ENCODE measurements at places on chromosomes 6 and 20.

GRCh38 chr6:135266675-135267074 is 85.6 kb downstream of the MYB start:
- no peak for DNase-seq

- DNase-seq, result no peak
These were observed 59.1 kb upstream of the NT5E start for GRCh38 chr6:85390775-85391174.

- no peak for DNase-seq
These were observed 46.2 kb upstream of the EEF1A1 start for GRCh38 chr6:73566954-73567591.

DNA sequence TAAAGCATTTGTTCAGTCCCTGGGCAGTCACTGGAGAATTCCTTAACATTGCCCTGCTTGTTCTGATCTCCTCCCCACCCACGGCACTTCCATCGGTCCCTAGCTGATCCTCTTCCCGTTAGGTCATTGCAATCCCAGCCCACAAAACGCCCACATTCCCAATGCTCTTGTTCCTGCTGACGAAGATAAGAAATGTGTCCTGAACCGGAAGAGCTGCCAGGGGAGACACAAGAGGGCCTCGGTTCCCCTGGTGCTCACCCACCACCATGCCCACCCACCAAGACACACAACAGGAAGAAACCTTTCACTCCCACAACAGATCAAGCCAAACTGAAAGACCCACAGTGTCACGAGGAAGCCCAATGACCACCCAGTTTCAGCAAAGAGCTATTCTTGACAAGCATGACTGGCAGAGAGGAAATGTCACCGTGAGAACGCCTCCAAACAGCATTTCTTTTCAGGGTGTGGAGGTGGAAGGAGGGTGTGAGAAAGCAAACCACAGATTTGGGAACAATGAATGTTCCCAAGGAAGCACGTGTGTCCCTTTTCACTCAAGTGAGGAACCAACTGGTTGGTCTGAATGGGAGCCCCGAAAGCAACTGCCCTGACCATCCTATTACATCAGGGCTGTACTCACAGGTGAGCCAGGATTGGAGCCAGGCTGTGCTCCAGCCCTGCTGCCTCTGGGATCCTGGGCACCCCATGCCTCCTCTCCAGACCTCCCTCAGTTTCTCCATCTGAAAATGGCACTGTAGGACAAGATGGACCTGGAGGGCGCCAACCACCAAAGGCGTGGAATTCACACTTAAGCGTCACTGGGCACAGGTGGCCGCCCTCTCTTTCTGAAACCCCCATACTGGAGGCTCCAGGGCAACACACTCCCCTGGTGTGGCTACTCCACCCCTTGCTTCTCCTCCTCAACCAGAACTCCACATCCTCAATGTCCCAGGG is 97.5 kb downstream of the ZMYND8 start:
- no peak for DNase-seq

DNA sequence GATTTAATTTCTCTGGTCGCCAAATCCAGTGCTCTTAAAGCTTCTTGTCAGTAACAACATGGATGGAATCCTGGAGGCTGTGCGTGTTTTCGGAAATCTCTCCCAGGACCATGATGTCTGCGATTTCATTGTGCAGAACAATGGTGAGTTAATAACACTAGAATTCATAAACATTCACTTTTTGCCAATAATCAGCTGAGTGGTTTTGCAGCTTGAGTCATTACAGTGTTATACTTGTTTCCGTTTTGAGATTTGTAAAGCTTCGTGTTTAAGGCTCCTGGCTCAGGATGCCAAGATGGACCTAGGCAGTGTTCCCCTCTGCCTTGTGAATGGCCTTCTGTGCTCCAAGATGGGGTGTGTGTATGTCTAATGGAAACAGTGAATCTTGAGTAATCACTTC is 113.8 kb downstream of the ARMC2 start:
- no peak for DNase-seq

GRCh38 chr6:5164092-5164491 is 79.0 kb downstream of the PPP1R3G start:
- DNase-seq, result no peak

DNA sequence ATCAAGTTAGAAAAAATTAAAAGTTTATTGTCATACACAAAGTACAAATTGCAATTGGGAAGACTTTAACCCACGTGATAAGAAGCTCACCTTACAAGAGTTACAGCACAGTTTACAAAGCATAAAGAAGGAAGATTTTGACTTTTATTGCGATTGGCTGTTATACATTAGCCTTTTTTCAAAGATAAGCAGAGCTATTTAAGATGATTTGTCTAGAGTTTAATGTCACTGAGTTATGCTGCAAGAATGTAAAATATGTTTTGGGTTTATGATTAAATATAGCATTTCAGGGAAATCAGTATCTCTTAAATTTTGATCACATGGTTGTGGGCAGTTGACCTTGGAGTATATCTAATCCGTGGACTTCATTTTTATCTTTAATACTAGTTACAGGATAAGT is 664.2 kb upstream of the PTCHD4 start:
- DNase-seq, result no peak

DNA sequence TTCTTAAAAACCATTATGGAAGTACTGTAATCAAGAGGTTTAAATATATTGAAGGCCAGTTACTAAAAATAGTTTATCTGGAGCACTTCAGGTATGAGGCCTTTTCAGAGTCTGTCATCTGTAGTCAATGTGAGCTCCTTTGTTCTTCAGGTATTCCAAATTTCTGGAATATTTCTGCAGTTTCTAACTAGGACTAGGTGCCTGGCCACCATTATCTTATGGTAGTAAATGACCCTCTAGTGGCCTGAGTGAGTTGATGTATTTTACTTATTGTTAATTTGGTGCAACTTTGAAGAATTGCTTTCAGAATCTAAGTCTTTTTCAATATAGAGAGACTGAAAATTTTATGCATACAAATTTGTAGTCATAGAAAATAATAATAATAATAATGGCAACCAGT is 95.2 kb upstream of the FLRT3 start:
- DNase-seq, result no peak

- DNase-seq, result no peak
These were observed 98.9 kb downstream of the TCP11 start for GRCh38 chr6:35042031-35042815.

DNA sequence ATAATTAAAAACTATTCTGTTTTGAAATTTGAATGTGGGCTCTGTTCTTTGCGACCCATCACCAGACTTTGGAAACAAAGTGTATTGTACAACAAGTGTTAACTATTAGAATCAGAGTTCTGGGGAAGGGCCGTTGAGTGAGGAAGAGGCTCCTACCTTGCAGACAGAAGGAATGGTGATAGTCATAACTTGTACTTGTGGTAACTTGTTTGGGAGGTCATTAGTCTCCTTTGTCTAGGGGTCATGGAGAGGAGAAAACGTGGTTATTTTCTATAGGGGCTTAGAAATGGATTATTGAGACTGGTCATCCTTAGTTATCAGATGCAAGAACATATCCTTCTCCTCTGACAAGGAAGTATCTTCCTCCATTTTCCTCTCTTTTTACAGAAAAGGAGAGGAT is 174.8 kb downstream of the BMP2 start:
- no peak for DNase-seq

DNA sequence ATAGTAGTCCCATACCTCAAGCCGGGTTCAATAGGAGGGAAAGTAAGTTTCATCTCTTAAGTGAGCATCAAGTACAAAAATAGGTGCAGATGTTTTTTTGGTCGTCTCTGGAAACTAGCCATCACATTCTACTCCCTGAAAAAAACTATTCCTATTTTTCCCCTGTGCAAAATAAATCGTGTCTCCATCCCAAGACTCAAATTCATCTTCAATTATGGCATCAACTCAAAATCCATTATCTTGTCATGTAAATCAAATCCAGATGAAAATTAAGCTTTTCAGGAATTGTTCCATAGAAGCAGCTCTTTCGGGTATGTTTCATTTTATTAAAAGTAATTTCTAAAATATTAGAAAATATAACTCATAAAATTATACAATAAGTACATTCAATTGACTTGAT is 1368.4 kb downstream of the GRIK2 start:
- no peak for DNase-seq

GRCh38 chr6:131937226-131937625 is 13.9 kb downstream of the CCN2 start:
- no peak for DNase-seq

- DNase-seq, result no peak
These were observed 50.2 kb downstream of the C6orf52 start for GRCh38 chr6:10644225-10644624.

- DNase-seq, result no peak
These were observed 85.5 kb upstream of the RPS6KA2 start for GRCh38 chr6:166712286-166713228.

- DNase-seq, result no peak
These were observed 38.6 kb upstream of the EPB41L1 start for GRCh38 chr20:36115925-36116324.

- peak; percentile 12 for DNase-seq
These were observed 775 bp downstream of the PFDN4 start for GRCh38 chr20:54208548-54209176.

DNA sequence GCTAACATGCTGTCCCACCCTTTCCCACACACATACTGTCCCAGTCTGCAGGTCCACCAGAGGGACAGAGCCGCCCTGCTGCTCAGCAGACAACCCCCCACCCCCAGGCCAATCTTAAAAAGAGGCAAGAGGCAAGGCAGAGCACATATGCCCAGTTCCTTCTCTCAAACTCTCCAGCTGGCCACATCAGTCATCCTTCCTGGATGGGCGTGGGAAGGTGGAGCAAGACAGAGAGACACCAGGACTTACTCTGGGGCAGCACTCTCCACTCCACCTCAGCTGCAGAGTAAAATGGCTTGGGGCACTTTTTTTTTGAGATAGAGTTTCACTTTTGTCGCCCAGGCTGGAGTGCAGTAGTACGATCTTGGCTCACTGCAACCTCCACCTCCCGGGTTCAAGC is 10.8 kb downstream of the MOCS3 start:
- DNase-seq, result no peak

- no peak for DNase-seq
These were observed 68.4 kb downstream of the VEGFA start for GRCh38 chr6:43838276-43839036.

- peak; percentile 58 for DNase-seq
These were observed 160.6 kb downstream of the HIVEP2 start for GRCh38 chr6:142784344-142784743.

DNA sequence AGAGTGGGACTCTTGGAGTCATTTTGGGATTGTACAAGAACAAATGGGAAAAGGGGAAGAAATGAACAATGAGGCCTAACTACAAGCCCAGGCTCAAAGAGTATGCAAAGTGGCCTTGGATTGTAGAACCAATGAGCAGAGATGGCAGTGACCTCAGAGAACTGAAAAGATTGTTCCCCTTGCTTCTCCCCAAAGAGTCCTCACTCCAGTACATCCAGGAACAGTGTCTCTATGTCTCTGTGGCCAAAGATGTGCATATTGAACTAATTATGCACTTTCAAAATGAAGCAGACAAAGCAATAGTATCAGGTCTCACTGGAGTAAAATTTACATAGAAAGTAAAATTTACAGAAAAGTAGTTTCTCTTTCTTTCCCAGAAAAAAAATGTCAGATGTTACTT is 81.0 kb downstream of the SMLR1 start:
- no peak for DNase-seq

DNA sequence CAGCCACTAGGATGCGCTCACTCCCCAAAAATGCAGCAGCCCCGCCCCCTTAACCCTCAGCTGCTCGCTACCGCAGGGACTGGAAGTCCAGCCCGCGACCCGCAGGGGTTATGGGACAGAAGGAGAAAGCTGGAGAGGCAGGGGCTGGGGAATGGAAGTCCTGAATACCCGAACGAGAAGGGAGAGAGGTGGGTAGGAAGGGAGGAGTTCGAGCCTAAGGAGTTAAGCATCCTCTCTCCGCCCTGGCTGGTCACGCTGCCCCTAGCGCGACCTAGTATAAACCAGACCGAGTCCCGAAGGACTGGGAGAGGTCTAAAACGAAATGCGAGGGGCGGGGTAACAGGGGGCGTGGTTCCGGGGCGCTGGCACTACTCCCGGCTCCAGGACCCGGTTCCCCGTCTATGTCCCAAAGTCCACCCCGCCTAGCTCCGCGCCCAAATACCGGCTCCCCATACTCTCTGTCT is 448 bp upstream of the DDAH2 start:
- DNase-seq, result no peak

GRCh38 chr6:15441981-15442380 is 196.1 kb downstream of the JARID2 start:
- DNase-seq, result no peak

DNA sequence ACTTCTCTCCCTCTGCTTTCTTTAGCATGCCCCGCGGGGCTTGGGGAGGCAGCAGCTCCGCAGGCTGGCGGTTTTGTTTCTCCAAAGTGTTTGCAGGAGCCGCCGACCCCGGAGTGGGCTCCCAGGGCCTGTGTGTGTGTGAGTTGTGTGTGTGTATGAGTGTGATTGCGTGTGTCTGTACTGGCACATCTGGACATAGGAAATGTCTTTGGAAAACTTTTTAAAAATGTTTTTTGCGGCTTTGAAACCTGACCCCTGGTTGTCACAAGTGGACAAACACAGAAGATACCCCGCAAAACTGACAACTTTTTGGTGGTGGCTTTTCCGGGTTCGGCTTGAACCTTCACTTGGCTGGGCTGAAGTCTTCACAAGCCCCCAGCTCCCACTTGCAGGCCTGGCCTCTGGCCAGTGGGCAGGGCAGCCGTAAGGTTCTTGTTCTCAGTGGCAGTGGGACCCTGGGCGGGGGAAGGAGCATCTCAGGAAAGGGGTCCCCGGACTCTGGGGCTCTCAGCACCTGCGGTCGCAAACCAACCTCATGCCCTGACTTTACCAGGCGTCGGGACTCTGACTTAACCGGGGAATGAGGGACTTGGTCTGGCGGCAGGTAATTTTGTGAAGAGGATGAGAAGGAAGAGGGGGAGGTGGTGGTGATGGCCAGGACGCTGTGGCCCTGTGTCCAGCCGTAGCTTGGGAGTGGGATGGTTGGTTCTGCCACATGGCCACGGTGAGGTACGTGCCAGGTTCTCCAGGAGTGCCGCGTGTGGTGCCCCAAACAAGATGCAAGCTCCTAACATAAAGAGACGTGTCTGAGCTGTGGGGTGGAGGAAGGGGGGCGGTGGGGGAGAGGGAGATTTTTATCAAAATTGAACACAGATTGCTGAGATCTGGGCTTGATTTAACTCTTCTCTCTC is 619 bp downstream of the DAAM2 start:
- no peak for DNase-seq

DNA sequence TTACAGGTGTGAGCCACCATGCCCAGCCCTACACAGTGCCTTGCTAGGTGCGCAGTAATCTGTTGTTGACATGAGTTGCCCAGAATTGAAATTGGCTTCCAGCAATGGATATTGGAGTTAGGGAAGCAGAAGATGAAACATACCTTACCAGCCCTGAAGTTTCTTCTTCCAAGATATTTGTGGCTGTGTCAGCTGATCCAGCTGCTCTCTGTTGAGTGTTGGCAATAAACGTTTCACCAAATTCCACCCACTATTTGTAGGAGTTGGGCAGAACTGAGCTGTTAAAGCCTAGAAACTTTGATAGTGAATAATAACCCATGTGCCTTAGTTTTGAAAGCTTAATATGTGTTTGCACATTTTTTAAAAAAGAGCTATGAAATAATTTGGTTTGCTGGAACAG is 218.2 kb upstream of the SNX9 start:
- no peak for DNase-seq

GRCh38 chr6:21626756-21627155 is 33.2 kb downstream of the SOX4 start:
- no peak for DNase-seq

- no peak for DNase-seq
These were observed 103.0 kb downstream of the NOL4L start for GRCh38 chr20:32482143-32482441.

- DNase-seq, result no peak
These were observed 48.5 kb downstream of the PTPRK start for GRCh38 chr6:128471907-128472306.

All from thymus (tissue), 14 donors.